Stimulated activated CD4-positive, alpha-beta T cell treated with anti-CD3 and anti-CD28 coated beads, TNF-alpha, amount 100 ng/mL, for 48 hours (primary cell): ENCODE measurements at places on chromosomes 12 and 14.

DNA sequence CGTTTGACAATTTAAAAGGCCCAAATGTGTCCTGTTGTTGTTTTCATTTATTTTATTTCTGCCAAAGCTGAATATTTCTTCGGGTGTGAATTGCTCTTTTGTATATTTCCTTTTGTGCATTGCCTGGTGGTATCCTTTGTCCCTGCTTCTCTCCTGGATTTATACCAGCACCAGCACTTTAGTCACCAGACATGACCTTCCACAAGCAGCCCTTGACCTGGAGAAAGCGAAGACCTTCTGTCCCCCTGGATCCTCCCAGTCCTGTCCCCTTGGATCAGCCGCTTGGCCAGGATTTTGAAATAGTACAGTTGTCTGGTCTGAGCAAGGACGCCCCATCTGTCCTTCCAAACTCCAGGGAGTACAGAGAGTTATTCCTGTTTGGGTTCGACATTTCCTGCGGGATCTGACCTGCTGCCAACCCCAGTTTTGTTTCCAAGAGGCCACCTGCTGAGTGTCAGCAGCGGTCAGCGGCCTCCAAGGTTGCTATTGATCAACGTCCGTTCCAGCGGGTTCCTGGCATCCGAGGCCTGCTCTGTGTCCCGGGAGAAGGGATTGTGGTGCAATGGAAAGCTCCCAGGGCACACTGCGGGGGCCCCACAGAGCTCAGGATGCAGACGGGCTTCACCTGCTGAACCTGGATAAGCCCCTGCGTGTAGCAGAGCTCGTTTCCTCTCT, 45.1 kb upstream of the CHGA start:
- no peak for DNase-seq

DNA sequence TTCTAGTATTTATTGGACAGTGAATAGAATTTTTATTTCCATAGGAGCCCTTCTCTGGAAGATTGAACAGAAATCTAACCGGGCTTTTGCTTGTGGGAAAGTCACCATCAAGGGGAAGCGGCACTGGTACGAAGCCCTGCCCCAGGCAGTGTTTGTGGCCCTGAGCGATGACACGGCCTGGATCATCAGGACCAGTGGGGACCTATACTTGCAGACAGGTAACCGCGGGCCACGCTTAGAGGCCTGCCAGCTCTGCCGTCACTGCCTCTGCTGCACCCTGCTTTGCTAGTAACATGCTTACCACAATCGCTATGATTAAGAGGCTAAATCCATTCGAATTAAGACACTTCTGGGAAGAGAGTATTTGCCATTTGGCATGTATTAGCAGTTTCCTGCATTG, 69.2 kb downstream of the ANKRD9 start:
- DNase-seq, result no peak

DNA sequence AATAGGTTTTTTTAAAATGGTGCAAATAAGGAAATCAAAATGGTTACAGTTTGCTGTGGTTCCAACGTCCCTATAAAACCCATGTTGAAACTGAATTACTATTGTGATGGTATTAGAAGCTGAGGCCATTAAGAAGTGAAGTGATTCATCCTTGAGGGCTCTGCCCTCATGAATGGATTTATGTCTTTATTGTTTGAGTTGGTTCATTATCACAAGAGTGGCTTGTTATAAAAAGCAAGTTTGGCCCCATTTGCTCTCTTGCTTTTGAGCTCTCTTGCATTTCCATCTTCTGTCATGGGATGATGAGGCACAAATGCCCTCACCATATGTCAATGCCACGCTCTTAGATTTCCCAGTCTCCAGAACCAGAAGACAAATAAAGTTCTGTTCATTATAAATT, 62.3 kb downstream of the PRKD1 start:
- DNase-seq, result no peak

- no peak for DNase-seq
Measured at GRCh38 chr12:76402259-76402658, 54.0 kb upstream of the BBS10 start.

- no peak for DNase-seq
Measured at GRCh38 chr12:102067574-102068258, 5.9 kb upstream of the WASHC3 start.

- no peak for DNase-seq
Measured at GRCh38 chr14:52391881-52392615, 77.9 kb downstream of the PTGER2 start.

GRCh38 chr12:71032933-71033332, 112.4 kb upstream of the PTPRR start:
- no peak for DNase-seq
